Anterior cingulate cortex (tissue), 58 donors: ENCODE measurements at places on chromosomes 3 and 15.

- no peak for DNase-seq
Measured at GRCh38 chr15:81859737-81860516, 185.9 kb downstream of the MEX3B start.

DNA sequence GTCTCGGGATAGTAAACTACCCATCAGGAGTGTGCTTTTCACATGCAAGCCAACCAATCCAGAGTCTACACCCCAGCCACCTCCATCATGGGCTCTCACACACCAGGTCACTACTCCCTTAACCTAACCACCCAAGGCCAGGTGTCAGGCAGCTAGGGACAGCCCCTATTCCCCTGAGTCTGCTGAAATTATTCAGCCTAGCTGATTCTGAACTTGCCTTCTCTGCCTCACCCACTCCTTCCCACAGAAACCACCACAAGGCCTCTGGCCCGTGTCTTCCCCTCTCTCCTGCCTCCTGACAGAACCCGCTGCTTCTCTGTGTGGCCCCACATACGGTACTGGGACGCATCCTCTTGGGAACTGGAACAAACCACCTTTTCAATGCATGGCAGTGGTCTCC, 82.1 kb downstream of the PCSK6 start:
- DNase-seq: no peak

- DNase-seq: no peak
Measured at GRCh38 chr15:68384451-68385239, 47.3 kb downstream of the ITGA11 start.

- DNase-seq: peak; percentile 12
Measured at GRCh38 chr15:73318463-73319351, 50.1 kb downstream of the HCN4 start.

DNA sequence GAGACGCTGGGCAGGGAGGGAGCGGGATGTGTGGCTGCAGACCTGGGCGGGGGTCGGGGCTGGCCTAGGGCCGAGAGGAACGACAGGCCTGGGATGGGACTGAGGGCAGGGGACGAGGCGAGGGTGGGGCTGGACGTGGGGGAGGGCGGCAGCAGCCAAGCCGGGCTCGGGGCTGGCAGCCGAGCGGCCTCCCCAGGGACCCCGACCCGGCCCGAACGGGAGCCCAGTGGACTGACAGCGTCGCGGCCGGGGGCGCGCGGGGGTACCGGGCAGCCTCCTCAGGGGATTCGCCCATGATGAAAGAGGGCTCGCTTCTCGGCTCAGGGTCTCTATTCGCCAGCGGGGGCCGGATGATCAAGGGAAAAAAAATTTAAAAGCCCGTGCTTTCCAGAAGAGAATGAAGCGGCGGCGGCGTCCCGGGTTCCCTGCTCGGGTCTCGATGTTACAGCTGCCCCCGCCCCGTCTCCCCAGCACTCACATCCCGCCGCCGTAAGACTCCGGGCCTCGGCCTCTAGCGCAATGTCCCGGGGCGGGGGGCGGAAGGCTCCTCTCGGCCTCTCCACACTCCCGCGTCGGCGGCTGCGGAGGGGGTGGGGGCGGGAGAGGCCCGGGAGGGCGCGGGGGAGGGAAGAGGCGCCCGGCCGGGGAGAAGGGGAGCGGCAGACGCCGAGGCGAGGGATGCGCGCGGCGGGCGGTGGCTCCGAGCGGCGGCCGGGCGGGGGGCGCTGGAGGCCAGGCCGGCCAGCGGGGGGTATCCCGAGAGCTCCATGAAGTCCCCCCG, 4.3 kb downstream of the PTH1R start:
- DNase-seq: no peak

DNA sequence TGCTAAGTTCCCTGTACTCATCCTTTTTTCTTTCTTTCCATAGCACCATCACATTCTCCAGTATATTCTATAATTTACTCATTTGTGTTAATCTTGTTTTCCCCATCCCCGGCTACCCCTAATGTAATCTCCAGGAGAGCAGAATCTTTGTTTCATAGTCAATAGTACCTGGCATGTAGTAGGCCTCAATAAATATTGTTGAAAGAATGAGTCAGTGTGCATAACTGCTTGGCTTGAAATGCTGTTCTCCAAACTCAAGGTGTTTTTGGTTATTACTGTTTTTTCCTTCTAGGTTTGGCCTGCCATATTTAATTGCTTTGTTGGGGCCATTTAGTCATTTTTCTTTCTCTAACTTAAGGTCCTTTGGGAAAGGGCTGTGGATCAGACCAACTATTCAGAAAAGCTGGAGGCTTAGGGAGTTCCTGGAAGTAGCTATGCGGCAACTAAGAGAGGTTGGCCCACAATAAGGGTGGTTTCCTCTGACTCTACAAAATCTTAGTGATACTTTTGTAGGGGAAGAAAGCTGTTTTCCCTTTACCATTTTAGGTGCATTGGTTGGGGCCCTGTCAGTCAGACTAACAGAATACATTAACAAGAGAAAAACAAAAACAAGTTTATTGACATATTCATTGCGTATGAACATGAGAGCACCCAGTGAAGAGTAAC, 28.4 kb downstream of the KAT2B start:
- no peak for DNase-seq

GRCh38 chr3:161008086-161008485, 97.1 kb downstream of the B3GALNT1 start:
- DNase-seq: no peak

DNA sequence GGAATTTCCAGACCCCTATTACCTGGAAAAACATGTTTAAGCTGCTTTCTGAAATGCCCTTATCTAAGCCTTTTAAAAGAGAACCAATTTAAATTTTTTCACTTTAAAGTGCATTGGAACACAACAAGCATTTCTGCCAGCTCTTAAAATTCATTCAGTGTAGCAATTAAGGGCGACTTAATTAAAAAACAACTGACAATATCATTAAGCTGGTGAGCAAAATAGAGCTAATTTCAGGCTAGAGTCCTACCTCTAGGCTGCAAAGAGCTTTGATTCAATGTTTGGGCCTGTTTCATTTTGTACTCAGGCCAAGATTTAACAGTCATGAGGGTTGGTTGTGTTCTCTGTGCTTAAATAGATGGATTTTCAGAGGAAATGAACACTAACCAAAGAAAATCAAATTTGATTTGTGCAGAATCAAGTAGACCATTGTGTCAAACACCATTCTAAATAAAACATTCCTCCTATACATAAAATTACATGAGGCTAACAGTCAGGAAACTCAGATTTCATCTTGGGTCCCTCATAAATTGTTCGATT, 114.6 kb downstream of the TMEM108 start:
- no peak for DNase-seq

DNA sequence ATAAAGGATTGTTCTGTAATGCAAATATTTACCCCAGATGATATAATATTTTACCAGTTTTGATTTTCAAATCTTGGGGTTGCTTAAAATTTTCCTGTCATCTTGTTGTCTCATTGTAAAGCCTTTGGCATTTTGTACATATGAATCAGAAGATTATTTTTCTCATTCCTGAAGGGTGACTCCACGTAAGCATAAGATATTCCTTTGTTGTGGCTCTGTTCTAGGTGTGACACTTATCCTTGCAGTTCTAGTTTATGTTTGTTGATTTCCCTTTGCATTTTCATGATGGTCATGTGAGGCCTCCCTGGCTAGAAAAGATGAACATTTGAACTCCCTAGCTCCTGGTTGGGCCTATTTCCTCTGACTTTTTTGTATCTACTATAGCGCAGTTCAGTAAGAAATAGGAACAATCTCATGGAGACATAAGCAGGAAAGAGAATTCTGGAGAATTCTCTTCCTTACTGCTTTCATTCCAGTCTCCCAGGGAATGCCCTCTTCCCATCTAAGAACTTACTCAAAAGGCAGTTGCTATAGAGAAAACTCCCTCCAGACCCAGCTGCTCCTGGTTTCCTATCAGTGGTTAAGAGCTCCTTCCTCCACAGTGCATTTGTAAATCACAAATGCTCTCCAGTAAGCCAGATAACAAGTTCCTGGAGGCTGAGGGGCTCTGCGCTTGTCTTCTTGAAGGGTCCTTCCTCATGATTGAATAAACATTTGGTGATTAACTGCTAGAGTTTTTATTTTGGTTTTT, 124.7 kb downstream of the WNT5A start:
- DNase-seq: no peak

DNA sequence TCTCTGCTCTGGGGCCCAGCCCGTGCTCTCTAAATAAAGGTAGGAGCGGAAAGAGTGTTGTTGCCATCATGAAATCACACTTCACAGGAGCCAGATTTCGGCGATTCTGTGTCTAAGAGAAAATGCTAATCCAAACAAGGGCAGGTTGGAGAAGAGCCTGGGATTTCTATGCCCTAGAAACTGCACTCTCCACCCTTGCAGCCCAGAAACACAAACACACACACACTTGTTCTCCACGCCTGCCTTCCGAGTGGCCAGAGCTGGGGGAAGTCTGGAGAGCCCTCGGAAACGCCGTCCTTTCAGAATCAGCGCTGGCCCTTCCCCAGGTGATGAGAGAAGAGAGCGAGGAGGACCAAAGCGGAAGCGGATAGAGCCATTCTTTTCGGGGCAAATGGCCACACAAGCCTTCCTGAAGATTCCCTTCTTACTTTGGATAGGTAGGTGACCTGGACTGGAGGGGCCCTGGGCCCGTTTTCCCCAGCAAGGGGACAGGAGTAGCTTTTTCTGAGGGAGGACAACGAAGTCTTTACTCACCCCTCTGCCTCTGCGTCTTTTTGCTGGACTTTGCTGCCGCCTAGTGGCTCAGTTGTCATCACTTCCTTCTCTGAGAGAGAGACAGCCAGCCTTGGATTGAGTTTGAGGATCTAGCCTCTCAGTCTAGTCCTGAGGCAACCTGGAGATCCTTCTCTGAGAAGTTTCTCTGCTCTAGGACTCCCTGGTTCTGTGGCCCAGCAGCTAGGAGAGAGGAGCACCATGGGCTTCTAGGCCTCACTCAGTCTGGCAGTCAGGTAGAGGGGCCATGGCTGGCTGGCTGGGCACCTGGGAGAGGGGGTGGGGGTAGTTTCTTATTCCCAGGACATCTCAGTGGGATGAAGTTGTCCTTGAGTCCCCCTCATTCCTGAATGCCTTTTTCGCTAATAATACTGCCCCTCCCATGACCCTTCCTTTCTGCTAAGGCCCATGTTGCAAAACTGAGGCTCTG, 37.7 kb downstream of the SENP8 start:
- DNase-seq: peak; percentile 31

- DNase-seq: no peak
Measured at GRCh38 chr3:5274091-5274490, 86.6 kb downstream of the EDEM1 start.

- no peak for DNase-seq
Measured at GRCh38 chr3:29804044-29804443, 523.2 kb downstream of the RBMS3 start.

- no peak for DNase-seq
Measured at GRCh38 chr3:157087780-157088600, 72.0 kb downstream of the CCNL1 start.

DNA sequence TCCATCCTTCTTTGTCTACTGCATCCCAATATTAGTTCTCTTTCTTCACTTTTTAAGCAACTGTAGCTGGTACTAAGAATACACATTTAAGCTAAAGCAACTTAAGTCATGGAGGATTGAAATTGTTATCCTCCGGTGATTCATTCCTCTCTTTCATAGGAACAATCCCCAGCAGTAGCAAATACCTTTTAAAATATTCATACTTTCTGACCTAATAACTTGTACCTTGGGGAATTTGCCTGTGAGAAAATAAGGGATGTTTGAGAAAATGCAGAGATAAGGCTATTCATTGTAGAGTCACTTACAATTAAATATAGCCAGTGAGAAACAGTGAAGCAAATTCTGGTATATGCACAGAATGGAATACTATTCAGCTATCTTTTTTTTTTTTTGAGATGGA, 66.0 kb downstream of the VPS13C start:
- no peak for DNase-seq
